Kidney epithelial cell (primary cell): ENCODE measurements at places on chromosomes 5 and 9.
A peak's percentile ranks its signal among the peaks of the same experiment; 100 is the strongest.

DNA sequence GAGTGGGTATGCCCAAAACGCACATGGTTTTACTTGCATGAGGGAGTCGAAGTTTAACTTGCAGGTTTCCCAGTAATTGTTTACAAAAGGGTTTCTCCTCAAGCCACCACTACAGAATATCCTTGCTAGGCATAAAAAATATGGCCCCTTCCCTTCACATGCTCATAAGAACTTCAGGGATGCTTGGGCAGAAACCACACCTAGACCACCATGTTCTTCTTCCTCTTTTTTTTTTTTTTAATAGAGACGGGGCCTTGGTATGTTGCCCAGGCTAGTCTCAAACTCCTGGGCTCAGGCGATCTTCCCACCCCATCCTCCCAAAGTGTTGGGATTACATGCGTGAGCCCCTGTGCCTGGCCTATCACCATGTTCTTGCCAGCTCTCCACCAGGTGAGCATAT, 18.6 kb upstream of the PLIN2 start:
- no peak for DNase-seq

DNA sequence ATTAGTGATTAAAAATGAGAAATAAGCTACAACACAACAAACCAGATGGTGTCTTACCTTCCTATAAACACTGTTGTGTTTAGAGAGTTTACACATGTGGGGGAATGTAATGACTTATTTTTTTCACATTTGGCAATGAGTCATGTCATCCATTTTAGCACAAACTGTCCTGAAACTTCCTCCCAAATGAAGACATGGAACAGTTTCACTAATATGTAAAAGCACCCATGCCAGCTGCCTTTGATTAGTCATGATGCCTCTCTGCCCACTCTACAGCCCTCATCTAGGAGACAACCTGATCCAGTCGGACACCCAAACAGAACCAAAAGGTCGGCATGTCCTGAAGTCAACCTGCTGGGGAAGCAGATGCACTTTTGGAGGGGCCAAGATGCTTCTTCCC, 98.2 kb downstream of the SEMA5A start:
- no peak for DNase-seq

- DNase-seq = no peak
Observed at GRCh38 chr9:109252291-109252690, 68.6 kb downstream of the EPB41L4B start.

- no peak for DNase-seq
Observed at GRCh38 chr9:105678163-105678562, 15.9 kb downstream of the TAL2 start.

- no peak for DNase-seq
Observed at GRCh38 chr5:168217497-168217896, 73.9 kb upstream of the WWC1 start.

- DNase-seq = no peak
Observed at GRCh38 chr9:16619914-16620520, 250.5 kb downstream of the BNC2 start.

DNA sequence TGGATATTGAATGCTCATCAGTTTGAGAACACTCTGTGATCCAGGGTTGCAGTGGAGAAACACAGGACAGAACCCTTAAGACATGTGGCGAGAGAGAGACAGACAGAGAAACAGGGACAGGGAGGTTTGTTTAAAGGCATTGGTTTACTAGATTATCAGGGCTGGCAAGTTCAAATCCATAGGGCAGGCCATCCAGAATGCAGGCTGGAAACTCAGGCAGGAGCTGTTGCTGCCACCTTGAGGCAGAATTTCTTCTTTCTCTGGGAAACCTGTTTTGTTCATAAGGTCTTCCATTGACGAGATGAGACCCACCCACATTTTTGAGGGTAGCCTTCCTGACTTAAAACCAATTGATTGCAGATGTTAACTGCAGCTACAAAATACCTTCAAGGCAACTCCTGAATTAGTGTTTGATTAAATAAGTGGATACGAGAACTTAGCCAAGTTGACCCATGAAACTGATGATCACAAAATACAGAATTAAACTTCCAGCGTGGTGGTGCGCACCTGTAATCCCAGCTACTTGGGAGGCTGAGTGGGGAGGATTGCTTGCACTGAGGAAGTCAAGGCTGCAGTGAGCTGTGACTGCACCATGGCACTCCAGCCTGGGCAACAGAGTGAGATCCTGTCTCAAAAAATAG, 55.9 kb downstream of the NSUN2 start:
- DNase-seq = no peak

DNA sequence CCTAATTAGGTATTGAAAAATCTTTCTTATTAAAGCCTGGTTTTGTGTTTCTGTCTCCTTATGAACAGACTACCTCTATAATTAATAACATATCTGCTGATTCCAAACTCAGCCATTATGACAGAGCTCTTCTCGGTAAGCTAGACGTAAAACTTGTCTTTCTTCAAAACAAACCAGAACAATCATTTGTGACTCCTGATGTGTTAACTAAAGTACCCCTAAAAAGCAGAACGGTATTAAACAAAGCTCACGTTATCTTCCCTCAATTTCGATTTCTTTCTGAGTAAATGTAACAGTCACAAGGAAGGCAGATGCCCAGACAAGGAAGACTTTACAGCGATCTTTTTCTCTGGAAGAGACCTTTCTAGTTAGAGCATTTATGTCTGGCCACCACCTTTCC, 1.8 kb downstream of the SEMA5A start:
- no peak for DNase-seq

- DNase-seq = no peak
Observed at GRCh38 chr9:134210908-134211810, 46.8 kb upstream of the RNU6ATAC start.

DNA sequence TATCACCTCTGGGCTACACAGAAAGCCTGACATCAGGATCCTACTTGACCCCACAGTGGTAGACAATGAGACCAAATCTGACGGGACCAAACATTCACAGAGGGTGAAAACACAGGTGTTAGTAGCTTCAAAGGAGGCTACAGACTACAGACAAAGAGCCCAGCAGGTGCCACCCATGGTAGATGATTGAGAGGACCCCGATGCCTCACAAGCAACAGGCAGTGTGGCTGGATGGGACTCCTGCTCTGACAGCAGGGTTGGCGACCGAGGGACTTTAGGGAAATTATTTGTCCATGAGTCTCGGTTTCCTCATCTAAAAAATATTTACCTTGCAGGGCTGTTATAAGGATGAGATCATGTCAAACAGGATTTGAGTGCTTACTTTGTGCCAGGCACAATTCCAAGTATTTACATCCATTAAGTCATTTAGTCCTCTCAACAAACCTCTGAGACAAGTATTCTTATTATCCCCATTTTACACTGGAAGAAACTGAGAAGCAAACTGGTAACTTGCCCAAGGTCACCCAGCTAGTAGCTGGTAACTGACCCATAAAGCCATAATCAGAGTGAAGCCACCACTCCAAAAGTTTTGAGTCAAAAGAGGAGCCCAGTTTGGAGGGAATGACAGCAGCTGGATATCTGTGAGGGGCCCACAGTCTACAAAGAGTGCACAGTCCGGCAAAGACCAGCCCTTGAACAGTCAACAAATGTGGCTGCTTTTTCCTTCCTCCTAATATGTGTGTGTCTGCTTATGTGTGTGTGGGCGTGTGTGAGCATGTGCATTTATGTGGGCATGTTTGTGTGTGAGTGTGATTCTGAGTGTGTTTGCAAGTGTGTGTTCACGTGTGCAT, 502.0 kb downstream of the BNC2 start:
- no peak for DNase-seq

DNA sequence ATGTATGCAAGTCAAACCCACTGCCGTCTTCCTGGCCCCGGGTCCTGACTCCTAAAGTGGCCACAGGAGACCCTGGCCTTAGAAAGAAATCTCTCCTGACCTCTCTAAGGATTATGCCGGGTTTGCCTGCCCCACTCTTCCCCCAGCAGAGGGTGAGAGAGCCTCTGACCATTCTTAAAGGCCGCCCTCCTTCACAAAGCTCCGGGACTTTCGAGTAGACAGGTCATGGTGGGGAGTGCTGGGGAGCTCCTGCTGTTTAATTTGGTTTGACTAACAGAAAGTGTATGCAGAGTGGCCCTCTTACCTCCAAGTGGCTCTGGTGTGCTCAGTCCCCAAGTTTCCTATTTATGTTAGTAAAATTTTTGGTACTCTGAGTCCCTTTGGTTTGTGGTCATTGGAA, 111.8 kb downstream of the LRRC70 start:
- no peak for DNase-seq

DNA sequence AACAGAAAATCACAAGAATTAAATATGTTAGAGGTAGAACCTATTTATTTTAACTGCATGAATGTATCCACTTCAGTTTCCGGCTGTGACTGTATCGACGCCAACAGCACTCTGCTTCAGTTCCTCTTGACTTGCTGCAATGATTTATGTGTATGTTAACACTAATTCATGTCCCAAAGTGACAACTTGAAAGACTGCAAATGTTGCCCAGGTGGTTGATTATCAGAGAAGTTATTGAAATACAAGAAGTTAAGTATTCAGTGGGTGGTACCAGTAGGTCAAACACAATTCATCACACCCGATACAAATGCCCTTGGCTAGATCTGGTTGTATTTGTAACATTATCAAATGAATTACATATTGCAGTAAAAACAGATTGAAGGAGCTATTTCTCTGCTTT, 622.7 kb upstream of the CDH18 start:
- DNase-seq = no peak

GRCh38 chr5:164119806-164120447, 614.5 kb downstream of the MAT2B start:
- DNase-seq = peak; percentile 18

DNA sequence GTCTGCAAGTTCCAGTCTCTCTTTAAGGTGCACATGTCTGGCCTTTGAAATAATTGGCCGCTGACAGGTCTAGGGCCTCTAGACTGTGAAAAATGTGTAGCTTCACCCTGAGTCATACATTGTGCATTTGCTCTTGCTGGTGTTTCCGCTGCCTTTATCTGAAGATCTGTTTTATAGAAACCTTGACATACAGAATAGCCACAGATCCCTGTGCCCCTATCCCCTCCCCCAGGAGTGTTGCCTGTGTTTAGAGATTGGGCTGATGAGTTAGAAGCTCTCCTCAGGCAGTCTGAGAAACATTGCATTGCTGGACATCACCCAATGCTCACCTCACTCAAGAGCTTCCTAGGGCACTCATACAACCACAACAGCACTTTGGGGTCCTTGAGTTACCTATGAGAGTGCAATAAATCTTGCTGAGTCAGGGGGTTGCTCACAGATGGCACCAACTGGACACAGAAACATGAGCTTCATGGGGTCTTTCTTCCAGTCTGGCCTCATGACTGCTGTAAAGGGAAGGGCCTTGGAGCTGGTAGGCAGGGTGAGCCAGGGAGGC, 3.8 kb upstream of the ZNF782 start:
- DNase-seq = peak; percentile 45

- no peak for DNase-seq
Observed at GRCh38 chr5:124859556-124860290, 113.3 kb upstream of the ZNF608 start.

GRCh38 chr5:1480806-1481205, 35.6 kb upstream of the SLC6A3 start:
- no peak for DNase-seq

DNA sequence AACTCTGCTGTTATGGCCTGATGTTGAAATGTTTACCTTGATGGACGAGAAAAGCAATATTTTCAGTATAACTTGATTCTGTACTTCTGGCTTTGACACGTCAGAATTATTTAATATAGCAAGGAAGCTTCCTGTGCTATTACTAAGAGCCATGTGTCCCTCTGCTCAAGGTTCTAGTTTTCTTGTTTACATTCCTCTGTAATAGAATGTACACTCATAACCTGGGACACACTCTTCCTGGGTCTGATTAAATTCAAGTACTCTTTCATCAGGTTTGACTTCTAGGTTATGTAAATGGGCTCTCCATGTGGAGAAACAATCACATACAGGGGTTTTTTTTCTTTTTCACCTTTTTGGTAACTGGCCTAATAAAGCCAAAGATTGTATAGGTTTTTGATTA, 33.1 kb downstream of the GTF3C4 start:
- DNase-seq = no peak

DNA sequence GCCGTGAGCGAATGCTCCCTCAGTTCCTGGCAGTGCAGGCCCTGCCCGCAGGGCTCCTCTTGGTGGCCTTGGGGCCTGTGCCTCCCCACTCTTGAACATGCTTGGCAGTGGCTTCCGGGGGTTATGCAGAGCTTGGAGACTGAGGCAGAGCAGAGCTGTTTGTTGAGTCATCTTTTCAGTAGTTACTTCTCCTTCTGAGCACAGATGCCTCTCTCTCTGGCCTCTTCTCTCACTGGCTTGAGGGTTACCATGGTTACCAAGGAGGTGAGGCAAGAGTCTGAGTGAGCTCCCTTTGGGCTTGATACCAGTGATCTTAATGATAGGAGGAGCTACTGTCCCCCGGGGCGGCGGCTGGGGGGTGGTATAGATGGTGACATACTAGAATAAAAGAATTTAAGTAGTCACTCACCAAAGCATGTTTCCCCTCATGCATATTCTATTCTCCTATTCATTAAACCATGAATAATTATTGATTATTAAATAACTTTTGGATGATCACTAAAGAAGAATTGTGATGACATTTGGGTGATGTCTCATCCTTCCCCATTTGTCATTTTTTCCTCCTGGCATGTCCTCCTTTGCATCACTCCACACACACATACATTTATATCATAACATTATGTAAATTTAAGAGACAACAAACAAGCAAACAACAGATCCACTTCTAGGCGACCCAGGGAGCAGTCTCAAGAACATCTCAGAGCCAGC, 111.1 kb downstream of the ARHGAP26 start:
- no peak for DNase-seq

DNA sequence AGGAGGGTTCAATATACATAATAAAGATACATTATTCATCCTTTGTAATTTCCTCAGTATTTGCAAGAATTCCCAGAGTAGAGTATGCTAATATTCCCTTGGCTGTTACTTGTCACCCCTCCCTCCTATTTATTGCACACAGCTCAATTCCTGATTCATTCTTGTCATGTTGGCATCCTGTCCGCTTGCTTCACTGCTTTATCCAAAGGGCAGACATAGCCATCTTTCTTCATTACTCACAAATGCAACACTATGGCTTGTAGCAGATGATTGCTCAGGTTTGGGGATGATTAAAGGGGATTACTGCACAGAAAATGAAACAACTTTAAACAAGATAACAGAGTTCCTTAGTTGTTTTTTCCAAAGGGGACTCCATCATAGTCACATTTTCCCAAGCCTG, 1.2 kb upstream of the IL33 start:
- no peak for DNase-seq

DNA sequence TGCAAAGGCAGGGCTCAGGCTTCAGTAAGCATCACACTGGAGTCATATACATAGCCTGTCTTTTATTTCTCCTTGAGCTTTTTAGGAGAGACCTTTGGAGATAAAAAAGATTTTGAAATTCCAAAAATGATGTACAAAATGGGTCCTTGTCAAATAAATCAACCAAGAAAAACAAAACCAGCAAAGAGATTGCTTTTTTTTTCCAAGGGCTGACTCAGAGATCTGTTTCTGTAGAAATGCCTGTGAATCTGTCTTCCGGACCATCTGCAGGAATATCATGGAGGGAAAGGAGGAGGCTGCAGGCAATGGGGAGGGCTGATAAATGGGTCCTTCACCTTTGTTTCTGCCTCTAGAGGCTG, 77.4 kb downstream of the SLIT3 start:
- DNase-seq = no peak

DNA sequence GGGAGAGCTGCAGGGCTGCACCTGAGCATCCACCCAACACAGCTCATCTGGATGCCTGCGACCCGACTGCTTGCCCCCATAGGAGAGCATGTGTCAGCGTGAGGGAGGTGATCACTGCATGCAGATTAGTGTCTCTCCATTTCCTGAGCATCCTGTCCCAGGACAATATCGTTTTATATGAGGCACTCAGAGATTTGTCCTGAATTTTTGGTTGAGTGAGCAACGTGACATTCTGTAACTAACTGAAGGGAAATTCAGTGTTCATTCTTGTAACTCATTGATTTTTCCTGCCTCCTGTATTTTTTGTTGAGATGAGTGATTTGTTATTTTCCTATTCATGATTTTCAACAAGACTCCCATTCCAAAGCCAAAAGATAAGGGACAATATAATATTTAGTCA, 20.7 kb upstream of the ANKRD34B start:
- DNase-seq = no peak
